ENCODE measurements at places on chromosomes 6 and 20. TPM values are rescaled to one million over a fixed set of nuclear protein-coding genes. Genes with fewer than 3 reads are reported as not detected.

GRCh38 chr20:3434232-3434631, 26.8 kb upstream of the DNAAF9 start:
- no peak for DNase-seq

DNA sequence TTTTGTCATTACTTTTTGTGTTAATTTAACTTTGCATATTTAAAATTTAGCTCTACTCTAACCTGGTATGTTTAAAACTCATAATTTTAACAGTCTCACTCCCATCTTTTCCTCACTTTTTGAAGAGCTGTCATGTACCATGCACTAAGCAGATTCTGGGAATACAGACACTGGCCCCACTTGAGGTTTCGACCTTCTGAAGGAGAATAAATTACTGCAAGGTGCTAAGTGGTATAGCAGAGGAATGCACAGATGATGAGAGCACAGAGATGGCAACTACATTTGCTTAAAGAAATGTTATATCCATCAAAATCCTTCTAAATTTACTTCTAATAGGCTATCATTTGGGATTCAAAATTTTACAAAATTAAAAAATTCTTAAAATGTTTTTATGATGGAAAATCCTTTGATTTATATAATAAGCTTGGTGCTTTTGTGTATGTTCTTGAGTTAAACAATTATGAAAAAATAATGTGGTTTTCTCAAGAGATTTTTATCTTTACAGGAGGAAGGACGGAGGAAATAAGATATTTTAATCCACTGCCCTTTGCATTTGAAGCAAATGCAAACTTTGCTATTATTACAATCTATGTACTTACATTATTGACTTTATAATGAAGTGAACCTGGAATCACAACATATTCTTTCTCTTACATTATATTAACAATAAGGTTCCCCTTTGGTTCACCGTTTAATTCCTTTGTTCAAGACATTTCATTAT, 79.3 kb downstream of the AHI1 start:
- no peak for DNase-seq

DNA sequence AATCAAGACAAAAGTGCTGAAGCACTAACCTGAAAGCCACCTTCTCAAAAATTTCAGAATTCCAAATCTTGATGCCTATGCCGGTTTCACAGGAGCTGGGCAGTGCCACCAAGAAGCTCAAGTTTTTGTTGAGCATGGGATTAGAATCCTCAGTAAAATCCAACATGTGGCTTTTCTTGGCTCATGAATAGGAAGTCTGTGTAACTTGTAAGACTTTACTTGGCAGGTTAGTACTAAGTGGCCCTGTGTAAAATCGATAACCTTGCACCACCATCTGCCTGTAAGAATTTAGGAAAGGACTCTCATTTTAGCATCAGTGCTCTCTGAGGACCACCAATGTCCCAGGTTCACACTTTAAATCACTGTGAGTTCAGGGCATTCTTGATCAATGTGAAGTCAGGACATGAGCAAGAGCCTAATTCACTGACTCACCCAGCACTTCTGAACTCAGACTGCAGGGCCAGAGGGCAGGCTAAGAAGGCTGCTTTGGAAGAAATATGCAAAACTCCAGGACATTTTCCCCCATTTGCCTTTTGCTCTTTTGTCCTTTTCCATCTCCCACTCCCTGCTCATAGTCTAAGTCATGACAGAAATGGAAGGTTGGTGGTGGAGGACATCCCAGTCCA, 113.2 kb downstream of the EDN1 start:
- no peak for DNase-seq

DNA sequence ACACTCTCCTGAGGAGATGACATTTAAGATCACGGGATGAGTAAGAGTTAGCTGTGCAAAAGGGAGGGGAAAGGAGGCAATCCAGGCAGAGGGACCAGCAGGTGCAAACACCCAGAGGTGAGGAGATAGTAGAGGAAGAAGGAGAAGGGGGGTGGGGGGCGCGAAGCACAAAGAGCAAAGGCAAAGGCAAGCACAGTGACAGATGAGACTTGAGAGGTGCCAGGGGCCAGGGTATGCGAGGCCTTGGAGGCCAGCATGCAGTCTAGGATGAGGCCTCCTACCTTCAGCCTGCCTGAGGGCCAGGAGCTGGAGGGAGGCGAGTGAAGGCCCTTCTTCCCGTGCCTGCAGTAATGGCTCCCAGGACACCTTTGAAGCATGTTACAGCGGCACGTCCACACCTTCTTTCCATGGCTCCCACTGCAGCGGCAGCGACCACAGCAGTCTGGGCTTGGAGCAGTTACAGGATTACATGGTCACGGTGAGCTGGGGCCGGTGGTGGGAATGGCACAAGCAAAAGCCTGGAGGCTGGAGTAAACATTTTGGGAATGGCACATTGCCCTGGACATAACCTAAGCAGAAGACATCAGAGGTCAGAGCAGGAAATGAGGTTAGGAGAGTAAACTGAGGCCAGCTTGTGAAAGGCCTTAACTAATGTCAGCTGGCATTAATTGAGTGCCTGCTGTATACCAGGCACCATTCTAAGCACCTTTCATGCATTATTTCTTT, 18.6 kb downstream of the CCM2L start:
- no peak for DNase-seq

GRCh38 chr20:59976156-59976782, 18.0 kb downstream of the CDH26 start:
- no peak for DNase-seq

- no peak for DNase-seq
Observed at GRCh38 chr20:41510847-41511450, 107.2 kb downstream of the CHD6 start.

The IL17F gene
- total RNA-seq, result not detected

Measured in T-cell (primary cell).